ENCODE measurements at places on chromosomes 12 and 14.

DNA sequence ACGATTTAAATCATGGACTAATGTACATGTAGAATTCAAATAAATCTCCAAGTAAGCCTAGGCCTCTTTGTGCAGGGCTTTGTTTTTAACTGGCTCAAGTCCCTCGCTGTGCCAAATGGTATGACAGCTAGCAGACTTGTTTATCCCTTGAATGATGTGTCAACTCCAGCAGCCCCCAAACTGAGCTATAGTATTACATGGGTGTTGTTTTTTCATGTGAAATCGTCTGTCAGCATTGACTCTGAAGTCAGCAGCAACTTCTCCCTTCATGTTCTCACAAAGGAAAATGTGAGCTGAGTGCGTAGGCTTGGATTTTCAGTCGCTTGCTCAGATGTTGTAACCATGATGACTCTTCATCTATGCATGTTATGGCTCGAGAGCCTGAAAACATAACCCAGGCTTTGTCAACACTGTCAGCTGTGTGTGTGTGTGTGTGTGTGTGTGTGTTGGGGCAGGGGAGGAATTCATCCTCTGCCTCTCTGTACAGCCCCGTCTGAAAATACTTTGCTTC lies 73.3 kb downstream of the PTHLH start:
- DNase-seq: no peak

- DNase-seq: no peak
Measured at GRCh38 chr14:74981833-74982232, 20.9 kb upstream of the EIF2B2 start.

DNA sequence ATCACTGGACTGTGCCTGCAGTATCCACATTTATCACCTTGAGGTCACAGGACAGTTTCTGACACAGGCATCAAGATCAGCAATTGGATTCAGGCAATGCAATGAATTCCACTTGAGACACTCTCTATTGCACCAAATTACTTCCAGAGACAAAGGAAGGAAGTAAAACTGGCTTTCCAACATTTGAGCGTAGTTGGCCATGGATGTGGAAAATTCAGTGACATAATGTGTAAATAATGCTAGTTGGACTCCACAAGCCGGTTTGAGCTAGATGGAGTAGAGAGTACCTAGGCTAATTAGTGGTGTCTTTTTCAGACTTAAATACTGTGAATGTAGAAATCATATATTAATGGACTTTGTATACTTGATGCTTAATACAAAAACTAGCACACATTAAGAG lies 168.3 kb upstream of the SYT1 start:
- DNase-seq: no peak

- DNase-seq: no peak
Measured at GRCh38 chr12:6965026-6965661, 5.3 kb downstream of the PHB2 start.

DNA sequence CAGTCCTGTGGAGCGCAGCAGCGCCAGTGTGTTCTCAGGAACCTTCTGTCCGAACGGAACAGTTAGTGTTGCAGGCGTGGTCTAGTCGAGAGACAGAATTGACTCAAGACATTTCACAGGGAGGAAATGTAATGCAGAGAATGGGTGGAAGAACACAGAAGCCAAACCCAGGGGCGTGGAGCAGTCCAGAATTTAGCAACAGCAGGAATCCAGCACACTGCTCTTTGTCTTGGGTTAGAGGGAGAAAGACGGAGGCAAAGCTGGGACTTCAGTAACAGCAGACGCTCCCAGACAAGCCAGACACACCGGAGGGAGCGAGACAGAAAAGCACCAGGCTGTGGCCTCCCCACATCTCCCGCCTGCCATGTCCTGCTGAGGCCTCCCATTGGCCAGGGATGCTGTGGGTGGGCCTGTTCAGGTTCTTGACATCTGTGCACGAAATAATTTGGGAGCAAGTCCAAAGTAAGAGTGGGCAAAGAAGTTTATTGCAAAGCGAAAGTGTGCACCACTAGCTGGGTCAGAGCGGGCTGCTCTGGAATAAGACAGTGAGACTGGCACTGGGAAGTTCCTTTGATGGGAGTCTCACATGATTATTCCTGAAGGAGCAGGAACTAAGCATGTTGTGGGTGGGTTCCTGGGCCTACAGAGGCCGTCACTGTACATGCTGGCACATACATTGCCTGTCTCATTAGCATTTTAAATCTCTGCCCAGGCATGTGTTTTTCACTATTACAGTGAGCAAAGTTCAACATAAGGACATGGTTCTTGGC lies 339.3 kb upstream of the SFSWAP start:
- no peak for DNase-seq

GRCh38 chr14:106586098-106586704 lies 1059.8 kb downstream of the TMEM121 start:
- DNase-seq: no peak

DNA sequence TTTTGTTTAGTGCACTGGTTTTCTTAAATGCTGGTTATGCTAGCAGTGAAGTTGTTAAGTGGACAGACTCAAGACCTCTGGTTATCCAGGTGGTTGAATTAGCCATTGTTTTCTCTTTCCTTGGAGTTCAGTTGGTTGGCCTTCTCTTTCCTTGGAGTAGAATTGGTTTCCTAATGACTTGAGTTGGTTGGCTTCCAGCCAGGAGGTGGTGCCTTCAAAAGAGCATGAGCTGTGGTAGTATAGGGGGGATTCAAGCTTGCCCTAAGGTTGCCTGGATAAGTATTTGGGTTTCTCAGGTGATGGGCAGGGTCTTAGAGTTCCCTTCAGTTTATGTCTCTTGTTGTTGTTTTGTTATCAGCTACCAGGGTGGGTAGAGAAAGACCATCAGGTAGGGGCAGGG lies 92.5 kb downstream of the ATP23 start:
- DNase-seq: no peak

- DNase-seq: no peak
Measured at GRCh38 chr12:50087995-50088394, 2.9 kb downstream of the SMARCD1 start.

- no peak for DNase-seq
Measured at GRCh38 chr14:37844614-37845013, 249.2 kb downstream of the TTC6 start.

GRCh38 chr12:101287357-101287756 lies 7.5 kb downstream of the UTP20 start:
- DNase-seq: no peak

DNA sequence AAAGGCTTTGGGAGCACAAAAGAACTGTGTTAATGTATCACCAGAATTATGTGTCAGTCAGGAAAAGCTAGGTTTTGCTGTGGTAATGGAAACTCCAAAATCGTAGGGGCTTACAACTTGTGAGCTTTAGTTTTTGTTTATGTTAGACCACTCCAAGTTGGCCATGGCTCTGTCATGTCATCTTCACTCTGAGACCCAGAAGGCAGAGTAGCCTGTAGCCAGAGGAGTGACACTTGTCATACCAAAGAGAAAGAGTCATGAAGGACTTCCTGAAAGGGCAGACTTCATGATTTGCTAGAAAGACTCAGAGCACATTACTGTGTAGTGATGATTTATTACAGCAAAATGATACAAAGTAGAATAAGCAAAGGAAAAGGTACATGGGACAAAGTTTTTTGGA lies 133.6 kb upstream of the SSTR1 start:
- no peak for DNase-seq

GRCh38 chr14:46985529-46986380 lies 334.2 kb upstream of the RPL10L start:
- no peak for DNase-seq

GRCh38 chr12:72010356-72010755 lies 71.7 kb downstream of the TPH2 start:
- DNase-seq: no peak

DNA sequence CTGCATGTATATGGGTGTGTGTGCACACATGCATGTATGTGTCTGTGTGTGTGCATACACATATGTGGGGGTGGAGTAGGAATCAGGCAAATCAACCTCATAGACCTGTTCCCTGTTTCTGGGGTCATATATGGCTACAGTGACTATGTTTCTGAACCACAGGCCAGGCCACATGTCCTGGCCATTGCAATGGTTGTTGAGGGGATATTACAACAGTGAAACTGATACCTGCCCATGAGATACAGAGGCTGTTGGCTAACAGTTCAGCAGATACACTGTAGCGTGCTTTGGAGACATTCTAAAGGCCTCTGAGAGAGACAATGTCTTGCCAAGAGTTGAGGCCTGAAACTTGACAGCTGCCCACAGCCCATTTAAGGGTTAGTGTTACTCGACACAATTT lies 47.3 kb upstream of the FOS start:
- no peak for DNase-seq
